ENCODE measurements at places on chromosomes 12 and 14. TPM values are rescaled to one million over a fixed set of nuclear protein-coding genes. Genes with fewer than 3 reads are reported as not detected.
A peak's percentile ranks its signal among the peaks of the same experiment; 100 is the strongest.

MOK gene
- total RNA-seq, result 3.0 TPM

EMP1 gene
- total RNA-seq, result 0.75 TPM

DAO gene
- total RNA-seq, result not detected

MGP gene
- total RNA-seq, result not detected

CLEC2A gene
- not detected for total RNA-seq

PEX5 gene
- 40.5 TPM for total RNA-seq

TMPRSS12 gene
- total RNA-seq, result not detected

KRT85 gene
- not detected for total RNA-seq

PRH1 gene
- total RNA-seq, result 15.8 TPM

MYF5 gene
- not detected for total RNA-seq

- peaks cover 6% of the 10 kb centered on the region for H3K4me1 ChIP-seq
- DNase-seq, result no peak
- no peak overlapping the region for H3K27ac ChIP-seq
- peaks cover 6% of the 10 kb centered on the region for H3K36me3 ChIP-seq
- H3K4me3 ChIP-seq, result peak overlapping the region; percentile 65
- peaks cover 6% of the 10 kb centered on the region for H3K27me3 ChIP-seq
Observed at GRCh38 chr14:104795781-104796686, 486 bp upstream of the AKT1 start.

GRCh38 chr12:11832093-11832492 lies 182.6 kb downstream of the ETV6 start:
- no peak overlapping the region for H3K27ac ChIP-seq
- no peak for DNase-seq
- H3K4me3 ChIP-seq, result no peak overlapping the region
- no peaks in the 10 kb centered on the region for H3K36me3 ChIP-seq
- H3K27me3 ChIP-seq, result no peaks in the 10 kb centered on the region
- peaks cover 7% of the 10 kb centered on the region for H3K4me1 ChIP-seq

DNA sequence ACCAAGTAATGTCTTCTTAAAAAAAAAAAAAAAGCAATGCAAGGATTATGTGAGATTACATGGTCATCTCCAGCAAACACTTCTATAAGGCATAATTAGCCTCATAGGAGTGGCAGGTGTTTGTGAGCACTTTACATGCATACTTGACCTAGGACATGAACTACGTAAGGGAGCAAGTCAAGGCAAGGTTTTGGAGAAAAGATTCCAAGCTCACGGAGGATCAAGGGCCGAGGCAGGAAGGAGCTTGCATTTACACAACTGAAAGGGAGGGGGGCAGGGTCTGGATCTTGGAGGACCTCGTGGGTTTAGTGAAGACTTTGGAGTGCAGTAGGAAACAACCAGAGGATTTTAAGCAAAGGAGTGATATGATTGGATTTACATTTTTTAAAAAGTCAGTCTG lies 112.5 kb downstream of the CCER1 start:
- H3K27ac ChIP-seq, result no peak overlapping the region
- H3K4me3 ChIP-seq, result no peak overlapping the region

DNA sequence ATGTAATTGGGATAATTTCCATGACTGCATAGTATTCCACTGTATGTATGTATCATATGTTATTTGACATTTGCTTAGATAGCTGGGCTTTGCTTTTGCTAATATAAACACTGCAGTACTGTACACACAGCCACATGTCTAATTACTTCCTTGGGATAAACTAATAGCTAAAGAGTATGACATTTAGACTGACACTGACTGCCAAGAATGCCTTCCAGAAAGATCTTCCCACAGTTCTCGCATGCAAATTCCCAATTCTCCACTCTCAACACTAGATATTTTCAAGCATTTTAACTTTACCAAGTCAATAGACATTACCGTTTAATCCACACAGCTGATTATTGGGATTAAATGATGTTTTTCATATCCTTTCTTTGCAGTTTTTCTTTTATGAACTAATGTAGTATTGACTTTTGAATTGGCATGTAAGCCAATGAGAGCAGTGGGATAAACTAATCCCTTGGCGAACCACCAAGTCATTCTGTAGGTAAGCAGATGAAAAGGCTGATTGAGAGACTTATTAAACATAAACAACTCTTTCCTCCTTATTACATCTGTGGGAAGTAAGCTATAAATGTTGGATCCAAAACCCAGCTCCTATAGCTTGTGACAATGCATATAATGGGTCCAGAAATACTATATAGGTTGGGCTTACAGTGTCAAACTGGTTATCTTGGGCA lies 55.5 kb downstream of the STON2 start:
- no peaks in the 10 kb centered on the region for H3K27me3 ChIP-seq
- H3K36me3 ChIP-seq, result no peaks in the 10 kb centered on the region
- DNase-seq, result no peak
- H3K4me3 ChIP-seq, result no peak overlapping the region
- no peak overlapping the region for H3K27ac ChIP-seq

GRCh38 chr14:29220072-29220471 lies 453.5 kb downstream of the FOXG1 start:
- H3K4me3 ChIP-seq, result no peak overlapping the region
- no peak for DNase-seq
- no peak overlapping the region for H3K27ac ChIP-seq
- H3K4me1 ChIP-seq, result no peaks in the 10 kb centered on the region

DNA sequence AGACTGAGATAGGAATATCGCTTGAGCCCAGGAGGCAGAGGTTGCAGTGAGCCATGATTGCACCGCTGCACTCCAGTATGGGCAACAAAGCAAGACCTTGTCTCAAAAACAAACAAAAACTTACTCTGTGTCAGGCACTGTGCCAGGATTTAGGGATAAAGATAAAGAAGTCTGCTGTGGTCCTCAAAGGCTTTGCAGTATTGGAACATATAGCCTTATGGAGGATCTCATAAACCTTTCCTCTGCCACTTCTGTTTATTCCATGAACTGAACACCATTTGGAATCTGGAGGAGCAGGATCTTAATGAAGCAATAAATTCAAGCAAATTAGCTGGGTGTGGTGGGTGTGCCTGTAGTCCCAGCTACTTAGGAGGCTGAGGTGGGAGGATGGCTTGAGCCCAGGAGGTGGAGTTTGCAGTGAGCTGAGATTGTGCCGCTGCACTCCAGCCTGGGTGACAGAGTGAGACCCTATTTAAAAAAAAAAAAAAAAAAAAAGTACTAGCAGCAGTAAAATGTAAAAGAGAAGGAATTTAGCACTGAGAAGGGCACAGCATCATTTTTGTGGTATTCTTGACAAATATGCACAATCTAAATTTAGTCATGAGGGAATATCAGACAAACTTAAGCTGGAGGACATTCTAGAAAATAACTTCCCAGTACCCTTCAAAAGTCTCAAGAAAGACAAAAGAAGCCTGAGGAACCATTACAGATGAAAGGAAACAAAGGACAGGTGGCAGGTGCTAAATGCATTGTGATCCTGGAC lies 27.1 kb downstream of the BMAL2 start:
- no peak overlapping the region for H3K4me3 ChIP-seq
- no peaks in the 10 kb centered on the region for H3K36me3 ChIP-seq
- H3K27me3 ChIP-seq, result no peaks in the 10 kb centered on the region
- H3K27ac ChIP-seq, result no peak overlapping the region

DNA sequence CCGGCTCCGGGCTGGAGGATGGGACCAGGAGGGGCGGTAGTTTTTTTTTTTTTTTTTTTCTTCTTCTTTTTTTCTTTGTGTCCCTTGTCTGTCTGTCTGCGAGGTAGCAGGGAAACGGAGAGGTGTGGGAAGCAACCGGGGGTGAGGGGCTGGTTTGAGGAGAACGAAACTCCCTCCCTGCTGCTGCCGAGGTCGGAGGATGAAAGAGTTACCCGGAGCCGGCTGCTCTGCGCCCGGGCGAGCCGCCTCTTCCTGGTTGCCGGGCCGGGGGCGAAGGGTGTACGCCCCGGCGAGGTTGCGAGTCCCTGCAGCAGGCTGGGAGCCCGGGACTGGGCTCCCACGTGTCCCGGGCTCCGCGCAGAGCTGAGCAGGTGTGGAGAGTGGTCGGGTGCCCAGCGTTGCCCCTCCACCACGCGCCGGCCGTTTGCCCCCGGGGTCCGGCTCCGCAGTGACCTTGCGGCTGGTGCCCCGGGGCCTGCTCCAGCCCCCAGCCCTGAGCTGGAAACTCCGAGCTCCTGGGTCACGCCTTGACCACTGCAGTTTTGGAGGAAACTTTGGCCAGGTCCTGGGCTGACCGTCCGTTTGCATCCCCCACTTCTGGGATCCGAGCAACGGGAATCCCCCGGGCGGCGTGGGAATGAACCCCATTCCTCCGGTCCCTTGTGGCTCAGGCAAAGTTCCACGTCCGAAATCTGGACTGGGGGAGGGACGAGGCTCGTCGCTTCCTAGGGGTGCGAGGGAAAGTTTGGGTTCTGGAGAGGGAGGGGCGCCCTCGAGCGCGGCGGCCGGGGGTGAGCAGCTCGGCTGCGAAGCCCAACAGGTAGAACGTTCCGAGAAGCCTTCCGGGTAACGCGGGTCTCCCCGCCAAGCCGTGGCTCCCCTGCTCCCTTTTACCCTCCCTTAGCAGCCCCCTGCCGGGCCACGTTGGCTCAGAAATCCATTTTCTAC lies 1.3 kb downstream of the CHST11 start:
- no peak for DNase-seq
- peaks cover 9% of the 10 kb centered on the region for H3K4me1 ChIP-seq
- H3K4me3 ChIP-seq, result peak overlapping the region; percentile 99
- H3K36me3 ChIP-seq, result no peaks in the 10 kb centered on the region
- H3K27me3 ChIP-seq, result peaks cover 10% of the 10 kb centered on the region

DNA sequence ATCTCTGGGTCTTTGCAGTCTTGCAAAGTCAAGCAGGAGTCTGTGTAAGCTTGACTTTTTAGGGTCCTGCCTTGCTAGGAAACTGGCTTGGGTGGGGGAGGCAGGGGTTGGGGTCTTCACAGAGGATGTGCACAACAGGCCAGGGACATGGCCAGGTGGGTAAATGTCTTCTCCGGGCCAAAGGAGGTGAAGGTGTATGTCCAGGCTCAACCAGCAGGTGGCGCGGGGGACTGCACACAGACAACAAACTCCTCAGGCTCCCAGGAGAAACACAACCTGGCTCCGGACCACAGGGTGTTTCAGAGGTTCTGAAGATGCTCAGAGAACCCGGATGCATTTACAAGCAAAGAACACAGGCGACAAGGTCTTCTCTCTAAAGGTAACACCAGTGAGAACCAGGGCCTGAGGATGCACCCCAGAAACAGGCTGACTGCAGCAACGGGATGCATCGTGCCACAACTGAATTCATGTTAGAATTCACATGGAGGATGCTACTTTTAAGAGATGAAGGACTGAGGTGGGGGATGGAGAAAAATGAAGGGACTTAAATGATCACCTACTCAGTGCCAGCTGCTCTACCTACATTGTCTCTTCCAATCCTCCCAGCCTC lies 56.0 kb downstream of the PLEKHG3 start:
- H3K36me3 ChIP-seq, result no peaks in the 10 kb centered on the region
- H3K27ac ChIP-seq, result no peak overlapping the region
- peaks cover 5% of the 10 kb centered on the region for H3K4me1 ChIP-seq

DNA sequence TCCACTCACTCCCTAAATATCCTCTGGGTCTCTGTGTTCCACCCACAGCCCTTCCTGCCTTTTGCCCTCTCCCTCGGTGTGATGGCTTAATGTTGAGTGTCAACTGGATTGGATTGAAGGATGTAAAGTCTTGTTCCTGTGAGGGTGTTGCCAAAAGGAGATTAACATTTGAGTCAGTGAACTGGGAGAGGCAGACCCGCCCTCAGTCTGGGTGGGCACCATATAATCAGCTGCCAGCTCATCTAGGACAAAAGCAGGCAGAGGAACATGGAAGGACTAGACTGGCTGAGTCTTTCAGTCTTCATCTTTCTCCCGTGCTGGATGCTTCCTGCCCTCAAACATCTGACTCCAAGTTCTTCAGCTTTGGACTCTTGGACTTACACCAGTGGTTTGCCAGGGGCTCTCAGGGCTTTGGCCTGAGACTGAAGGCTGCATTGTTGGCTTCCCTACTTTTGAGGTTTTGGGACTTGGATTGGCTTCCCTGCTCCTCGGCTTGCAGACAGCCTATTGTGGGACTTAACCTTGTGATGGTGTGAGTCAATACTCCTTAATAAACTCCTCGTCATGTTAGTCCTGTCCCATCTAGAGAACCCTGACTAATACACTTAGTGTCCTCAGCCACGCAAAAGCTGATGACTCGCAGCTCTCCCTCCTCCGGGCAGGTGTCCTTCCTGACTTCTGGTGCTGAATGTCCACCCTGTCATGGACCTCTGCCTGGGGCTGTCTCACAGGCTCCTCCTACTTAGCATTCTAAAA lies 5.9 kb downstream of the DGLUCY start:
- peaks cover 37% of the 10 kb centered on the region for H3K36me3 ChIP-seq
- no peak overlapping the region for H3K27ac ChIP-seq
- H3K27me3 ChIP-seq, result no peaks in the 10 kb centered on the region
- peaks cover 9% of the 10 kb centered on the region for H3K4me1 ChIP-seq
- DNase-seq, result no peak
- no peak overlapping the region for H3K4me3 ChIP-seq

DNA sequence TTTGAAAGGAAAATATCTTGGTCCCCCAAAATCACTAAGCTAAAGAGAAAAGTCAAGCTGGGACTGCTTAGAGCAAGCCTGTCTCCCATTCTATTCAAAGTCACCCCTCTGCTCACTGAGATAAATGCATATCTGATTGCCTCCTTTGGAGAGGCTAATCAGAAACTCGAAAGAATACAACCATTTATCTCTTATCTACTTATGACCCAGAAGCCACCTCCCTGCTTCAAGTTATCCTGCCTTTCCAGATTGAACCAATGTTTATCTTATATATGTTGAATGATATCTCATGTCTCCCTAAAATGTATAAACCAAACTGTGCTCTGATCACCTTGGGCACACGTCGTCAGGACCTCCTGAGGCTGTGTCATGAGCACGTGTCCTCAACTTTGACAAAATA lies 14.6 kb upstream of the CCDC196 start:
- H3K4me3 ChIP-seq, result no peak overlapping the region
- no peaks in the 10 kb centered on the region for H3K4me1 ChIP-seq
- H3K27ac ChIP-seq, result no peak overlapping the region
- H3K27me3 ChIP-seq, result no peaks in the 10 kb centered on the region
- DNase-seq, result no peak

- H3K4me3 ChIP-seq, result no peak overlapping the region
- H3K27me3 ChIP-seq, result no peaks in the 10 kb centered on the region
Observed at GRCh38 chr14:79413734-79414428, 797.4 kb downstream of the DIO2 start.

- H3K27me3 ChIP-seq, result no peaks in the 10 kb centered on the region
- no peak overlapping the region for H3K4me3 ChIP-seq
- no peak overlapping the region for H3K27ac ChIP-seq
- H3K36me3 ChIP-seq, result no peaks in the 10 kb centered on the region
- H3K4me1 ChIP-seq, result 0 out of 2 replicates have a peak, but pooled peaks cover 2% of the 10 kb centered on the region
- DNase-seq, result no peak
Observed at GRCh38 chr12:29711381-29711780, 72.4 kb downstream of the TMTC1 start.

GRCh38 chr14:56860441-56860840 lies 50.2 kb upstream of the OTX2 start:
- H3K36me3 ChIP-seq, result no peaks in the 10 kb centered on the region
- H3K27ac ChIP-seq, result no peak overlapping the region
- H3K4me1 ChIP-seq, result peaks cover 4% of the 10 kb centered on the region
- H3K27me3 ChIP-seq, result no peaks in the 10 kb centered on the region
- H3K4me3 ChIP-seq, result no peak overlapping the region
- DNase-seq, result no peak
